ENCODE measurements at places on chromosomes 16 and 17. TPM values are rescaled to one million over a fixed set of nuclear protein-coding genes. Genes with fewer than 3 reads are reported as not detected.
A peak's percentile ranks its signal among the peaks of the same experiment; 100 is the strongest.

DNA sequence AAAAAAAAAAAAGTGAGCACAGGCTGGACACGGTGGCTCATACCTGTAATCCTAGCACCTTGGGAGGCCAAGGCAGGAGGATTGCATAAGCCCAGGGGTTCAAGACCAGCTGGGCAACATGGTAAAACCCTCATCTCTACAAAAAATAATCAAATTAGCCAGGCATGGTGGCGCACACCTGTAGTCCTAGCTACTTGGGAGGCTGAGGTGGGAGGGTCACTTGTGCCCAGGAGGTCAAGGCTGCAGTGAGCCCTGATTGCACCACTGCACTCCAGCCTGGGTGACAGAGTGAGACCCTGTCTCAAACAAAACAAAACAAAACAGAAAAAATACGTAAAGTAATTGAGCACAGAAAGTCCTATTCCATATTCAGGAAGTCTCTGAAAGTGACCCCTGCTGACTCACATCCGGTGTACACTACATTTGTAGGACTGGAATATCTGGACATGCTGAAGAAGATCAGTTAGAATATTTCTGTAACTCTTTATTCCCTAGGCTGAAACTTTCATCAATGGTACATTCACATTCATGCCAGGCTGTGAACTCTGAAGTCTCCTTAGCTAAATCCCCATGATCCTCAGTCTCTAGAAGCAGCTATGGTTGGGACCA lies 66.0 kb upstream of the HAS3 start:
- no peak for ATAC-seq

DNA sequence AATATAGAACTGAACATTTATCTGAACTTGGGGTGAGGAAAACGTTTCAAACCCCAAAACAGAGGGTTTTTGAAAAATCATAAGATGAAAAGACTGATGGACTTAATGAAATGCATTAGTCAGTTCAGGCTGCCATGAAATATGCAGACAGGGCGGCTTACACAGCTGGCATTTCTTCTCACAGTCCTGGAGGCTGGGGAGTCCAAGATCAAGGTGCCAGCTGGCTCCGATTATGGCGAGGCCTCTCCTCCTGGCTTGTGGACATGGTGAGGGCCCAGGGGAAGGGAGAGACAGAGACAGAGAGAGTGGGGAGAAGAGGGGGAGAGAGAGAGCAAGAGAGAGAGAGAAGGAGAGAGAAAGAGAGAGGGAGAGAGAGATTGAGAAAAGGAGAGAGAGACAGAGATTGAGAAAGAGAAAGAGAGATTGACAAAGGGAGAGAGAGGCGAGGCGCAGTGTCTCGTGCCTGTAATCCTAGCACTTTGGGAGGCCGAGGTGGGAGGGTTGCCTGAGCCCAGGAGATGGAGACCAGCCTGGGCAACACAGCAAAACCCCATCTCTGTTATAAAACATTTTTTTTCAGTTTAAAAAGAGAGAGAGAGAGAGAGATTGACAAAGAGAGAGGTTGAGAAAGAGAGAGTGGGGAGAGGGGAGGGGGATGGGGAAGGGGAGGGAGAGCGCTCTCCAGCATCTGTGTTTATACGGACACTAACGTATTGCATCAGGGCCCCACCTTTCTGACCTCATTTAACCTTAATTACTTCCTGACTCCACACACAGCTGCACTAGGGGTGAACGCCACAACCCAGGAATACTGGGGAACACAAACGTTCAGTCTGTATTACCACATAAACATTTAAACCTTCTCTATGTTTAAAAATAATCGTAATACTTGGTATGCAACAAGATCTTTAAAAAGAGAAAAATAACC lies 24.6 kb upstream of the RPH3AL start:
- ATAC-seq = peak; percentile 75

Gene SYCE1L
- total RNA-seq = 0.67 TPM

DNA sequence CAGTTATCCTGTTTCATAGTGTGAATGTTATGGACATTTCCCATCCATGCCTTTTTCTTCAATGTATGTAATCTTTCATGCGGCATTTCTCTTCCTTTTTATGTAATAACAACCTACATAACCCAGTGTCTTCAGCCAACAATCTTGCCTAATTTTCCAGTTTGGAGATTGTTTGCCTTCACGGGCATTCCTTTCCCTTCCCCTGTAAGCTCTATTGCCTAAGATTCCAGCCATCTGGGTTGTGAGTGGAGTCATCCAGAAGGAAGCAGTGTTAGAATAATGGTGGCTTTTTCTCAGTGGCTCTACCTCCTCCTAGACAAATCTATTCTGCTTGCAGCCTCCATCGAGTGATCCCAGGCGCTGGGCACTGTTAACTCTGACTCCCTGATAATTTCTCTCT lies 22.3 kb downstream of the SYCE1L start:
- ATAC-seq = no peak

DNA sequence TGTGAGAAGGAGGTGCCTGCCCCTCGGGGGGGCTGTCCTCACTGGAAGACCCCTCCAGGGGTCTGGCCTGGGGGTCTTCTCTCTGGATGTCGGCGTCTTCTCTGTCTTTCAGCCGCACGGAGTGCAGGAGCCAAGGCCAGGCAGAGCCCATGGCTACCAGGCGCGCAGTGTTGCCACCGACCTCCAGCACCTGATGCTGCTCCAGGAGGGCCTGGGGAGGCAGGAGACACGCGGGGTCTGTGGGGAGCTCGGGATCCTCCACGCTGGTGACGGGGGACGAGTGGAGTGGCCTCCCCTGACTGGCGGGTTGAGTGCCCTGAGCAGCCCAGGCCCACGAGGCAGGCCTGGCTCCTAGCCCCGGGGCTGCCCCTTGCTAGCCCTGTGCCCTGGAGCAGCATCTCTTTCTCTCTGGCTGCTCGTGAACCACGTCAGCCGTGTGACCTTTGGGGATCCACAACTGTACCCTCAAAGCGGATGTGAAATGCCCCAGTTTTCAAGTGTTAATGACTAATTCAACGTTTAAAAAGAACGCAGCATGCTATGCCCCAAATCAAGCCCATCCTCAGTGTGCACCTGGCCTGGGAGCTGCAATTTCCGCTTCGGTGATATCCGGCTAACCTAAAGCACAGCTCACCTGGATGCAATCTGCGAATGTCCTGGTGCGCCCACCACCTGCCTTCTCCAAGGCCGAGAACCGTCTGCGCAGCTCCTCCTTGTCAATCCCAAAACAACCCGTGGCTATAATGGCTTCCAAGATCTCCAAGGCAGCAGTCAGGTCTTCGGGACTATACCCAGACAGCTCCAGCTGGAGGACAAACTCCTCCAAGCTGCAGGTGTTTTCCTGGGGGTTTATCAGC lies 62.9 kb downstream of the IL21R start:
- no peak for ATAC-seq
